ENCODE measurements at places on chromosomes 1 and 21.

- DNase-seq: no peak
Observed at GRCh38 chr21:28387220-28387619, 605.5 kb downstream of the LTN1 start.

GRCh38 chr1:217139513-217139912, 416.3 kb upstream of the ESRRG start:
- DNase-seq: no peak

GRCh38 chr1:65480684-65481405, 60.4 kb downstream of the LEPR start:
- DNase-seq: no peak

GRCh38 chr1:209585672-209586071, 2.2 kb downstream of the CAMK1G start:
- no peak for DNase-seq

DNA sequence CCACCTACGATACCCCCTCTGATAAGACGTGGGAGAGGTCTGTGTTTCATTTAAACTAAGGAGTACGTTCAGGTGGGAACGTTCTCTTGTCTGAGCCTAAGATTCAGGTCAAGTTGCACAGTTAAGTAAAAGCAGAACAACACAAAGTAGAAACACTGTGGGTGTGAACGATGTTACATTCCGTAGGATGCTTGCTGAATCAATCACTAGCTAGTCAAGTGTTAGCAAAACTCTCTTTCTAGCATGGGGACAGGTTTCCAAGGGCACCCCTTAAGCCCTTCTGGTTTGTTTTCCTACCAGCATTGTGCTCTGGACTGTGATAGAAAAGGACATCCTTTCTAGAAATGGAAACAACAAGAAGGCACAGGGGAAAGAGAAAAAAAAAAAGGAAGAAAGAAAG, 13.3 kb downstream of the C1orf162 start:
- DNase-seq: no peak

- DNase-seq: no peak
Observed at GRCh38 chr1:57450981-57451380, 27.1 kb upstream of the DAB1 start.

GRCh38 chr1:160049101-160049500, 17.3 kb upstream of the PIGM start:
- DNase-seq: no peak

DNA sequence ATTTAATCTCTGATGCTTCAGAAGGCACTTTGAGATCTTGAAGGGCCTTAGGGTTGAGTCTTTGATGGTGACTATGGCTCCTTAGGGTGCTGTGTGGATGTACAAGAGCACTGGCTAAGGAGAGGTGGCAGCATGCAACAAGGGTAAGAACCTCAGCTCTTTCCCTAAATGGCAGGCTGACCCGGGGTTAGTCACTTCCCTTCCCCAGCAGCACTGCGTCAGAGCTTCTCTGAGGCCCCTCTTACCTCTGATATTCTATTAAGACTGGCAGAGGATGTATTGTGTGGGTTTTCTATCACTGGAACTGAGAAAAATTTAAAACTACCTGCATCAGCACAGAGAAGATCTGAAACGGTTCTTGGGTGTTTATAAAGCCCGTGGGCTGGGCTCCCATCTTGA, 11.8 kb downstream of the C1orf116 start:
- no peak for DNase-seq

GRCh38 chr21:21046063-21046462, 47.9 kb downstream of the NCAM2 start:
- DNase-seq: no peak

- DNase-seq: no peak
Observed at GRCh38 chr1:115643666-115644065, 1.9 kb downstream of the VANGL1 start.

GRCh38 chr1:225468270-225469020, 40.6 kb upstream of the LBR start:
- DNase-seq: no peak

GRCh38 chr1:243258731-243259130, 2.9 kb downstream of the SDCCAG8 start:
- no peak for DNase-seq

DNA sequence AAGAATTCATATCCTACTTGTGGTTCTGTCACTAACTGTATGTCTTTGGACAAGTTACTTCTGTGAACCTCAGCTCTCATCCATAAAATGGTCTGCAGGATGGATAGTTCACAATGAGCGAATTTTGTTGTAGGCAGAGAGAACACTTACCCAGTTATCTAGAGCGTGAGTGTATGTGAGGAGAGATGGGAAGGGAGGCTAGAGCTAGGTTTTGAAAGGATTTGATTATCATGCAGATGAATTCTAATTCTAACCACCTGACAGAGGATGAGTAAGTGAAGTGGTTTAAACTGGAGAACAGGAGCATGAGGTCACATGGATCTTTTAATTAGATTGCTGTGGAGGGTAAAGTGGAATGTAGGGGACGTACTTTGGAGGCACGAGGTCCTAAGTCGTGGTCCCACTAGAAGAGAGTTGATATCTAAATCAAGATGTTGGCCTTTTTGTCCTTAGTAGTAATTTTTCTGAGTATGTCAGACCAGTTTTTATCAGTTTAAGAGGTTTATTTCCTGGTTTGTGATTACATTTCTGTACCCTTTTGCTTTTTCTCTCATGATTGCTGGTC, 5.0 kb downstream of the SUCO start:
- DNase-seq: no peak

DNA sequence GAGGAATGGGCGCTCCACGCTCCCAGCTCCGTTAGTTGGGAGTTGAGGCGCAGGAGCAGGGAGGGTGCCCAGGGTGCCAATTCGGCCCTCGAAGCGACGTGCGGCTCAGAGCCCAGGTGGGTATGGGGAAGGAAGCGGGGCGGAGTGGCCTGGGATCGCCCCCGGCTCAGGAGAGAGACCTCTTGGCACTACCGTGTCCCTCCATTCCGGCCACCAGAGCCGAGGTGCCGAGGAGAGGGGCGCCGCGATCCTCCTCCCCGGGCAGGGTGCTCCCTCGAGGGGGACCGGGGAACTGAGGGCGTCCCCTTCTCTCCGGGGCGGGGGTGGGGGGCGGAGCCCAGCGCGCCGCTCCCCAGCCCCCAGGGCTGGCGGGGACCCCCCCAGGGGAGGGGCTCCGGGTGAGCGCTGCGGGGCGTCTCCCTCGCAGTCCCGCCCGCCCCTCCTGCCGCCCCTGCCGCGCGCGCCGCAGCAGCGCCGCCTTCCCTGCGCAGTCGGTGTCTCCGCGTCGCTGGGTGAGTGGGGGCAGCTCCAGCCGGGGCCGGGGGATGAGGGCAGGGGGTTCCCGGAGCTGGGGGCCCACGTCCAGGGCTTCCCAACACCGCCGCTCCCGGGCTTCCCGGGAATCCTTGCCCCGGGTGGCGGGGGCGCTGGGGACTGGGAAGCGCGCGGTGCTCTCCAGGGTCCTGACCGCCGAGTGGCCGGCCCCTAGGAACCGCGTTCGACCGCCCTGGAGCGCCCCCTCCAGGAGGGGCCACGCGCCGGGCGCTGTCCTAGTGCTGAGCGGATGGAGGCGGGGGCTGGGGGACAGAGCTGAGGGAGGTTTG, at the start of gene HPCA:
Gene HPCA (plus strand): TSS at position 488 of the 824 bp plus-strand sequence. CDS start 2,408 bp downstream, outside the sequence.
- no peak for DNase-seq

DNA sequence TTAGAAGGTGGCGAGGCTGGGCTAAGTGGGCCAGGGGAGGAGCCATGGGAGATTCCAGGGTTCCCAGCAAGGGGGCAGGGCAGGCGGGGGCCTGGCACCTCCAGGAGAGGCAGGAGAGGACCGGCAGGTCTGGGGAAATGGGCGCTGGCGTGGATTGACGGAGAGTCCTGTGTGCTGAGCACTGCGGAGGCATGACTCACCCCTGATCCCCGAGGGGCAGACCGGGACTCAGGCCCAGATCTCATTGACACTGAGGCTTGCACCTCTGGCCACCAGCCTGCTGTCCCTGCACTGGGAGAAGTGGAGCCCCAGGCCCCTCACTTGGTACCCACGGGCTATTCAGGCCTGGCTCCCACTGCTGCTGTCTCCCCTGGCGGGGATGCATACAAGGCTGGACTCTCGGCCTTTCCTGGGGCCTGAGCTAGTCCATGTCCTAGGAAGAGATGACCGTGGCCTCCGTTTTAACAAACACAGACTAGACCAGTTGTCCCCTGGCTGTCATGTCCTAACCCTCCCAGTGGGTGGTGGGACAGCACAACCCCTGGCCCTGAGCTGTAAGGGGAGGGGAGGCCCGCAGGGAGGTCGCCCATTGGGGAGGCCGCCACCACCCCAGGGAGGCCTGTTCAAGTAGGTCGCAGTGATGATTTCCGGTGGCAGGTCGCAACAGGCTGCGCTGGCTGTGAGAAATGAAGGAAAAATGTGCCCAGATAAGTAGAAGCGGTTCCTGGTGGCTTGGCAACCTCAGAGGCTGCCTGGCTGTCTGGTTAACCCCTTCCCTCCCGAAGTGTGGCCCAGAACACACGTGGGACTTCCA, 39.7 kb downstream of the RIPK4 start:
- no peak for DNase-seq

DNA sequence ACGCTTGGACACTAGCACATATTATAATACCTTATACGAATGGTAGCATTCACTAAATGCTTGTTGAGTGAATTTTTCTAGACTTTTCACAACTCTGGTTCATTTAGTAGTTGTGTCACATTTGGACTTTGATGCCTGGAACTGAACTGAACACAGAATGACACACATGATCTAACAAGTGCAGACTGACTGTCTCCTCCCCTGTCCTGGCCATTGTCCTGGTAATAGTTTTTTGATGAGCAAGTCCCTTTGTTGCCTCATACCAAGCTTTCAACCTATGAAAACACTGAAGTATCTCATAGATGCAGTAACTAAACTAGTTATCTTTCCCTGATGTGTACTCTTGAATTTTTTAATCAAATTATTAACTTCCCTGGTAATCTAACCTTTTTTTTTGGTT, 66.4 kb downstream of the LRRC8D start:
- no peak for DNase-seq

DNA sequence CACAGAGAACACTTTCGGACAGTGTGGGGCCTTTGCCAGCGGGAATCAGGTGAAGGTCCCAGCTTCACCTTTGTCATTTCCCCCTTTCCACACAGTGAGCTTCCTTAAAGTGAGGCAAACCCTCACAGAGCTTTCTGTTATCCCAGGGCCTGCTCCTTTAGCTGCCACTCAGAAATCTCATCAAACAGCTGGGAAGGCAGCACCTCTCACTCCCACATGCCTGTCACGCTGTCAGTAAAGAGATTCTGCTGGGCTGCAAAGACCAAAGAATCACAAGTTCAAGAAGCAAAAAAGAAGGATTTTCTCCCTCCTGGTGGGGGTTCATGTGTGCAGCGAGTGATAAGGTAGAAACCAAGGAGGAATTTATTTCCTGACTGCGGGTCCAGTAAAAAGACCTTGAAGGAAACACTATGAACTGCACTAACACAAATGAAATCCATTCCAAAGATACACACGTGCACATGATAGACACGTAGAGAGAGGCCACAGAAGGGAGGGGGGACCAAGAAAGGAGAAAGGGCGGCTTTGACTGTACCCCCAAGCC, 44.0 kb downstream of the HTR6 start:
- DNase-seq: no peak

DNA sequence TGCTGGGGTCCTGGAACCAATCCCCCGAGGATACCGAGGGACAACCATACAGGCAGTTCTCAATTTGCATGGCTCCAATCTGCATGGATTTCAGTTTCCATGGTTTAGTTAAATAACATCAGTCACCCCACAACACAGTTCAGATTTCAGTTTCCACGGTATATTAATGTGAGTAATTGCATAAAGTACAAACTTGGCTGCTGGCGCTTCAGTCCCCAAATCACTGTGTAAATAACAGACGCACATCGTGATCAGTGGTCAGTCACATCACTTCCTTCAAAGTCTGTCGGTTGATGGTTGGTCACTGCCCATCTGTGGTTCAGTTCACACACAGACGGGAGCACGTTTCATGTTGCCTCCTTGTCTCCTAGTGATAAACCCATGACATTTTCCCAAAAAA, 66.4 kb upstream of the LPGAT1 start:
- no peak for DNase-seq

GRCh38 chr1:64472040-64472376, 2.1 kb downstream of the CACHD1 start:
- DNase-seq: no peak

- DNase-seq: no peak
Observed at GRCh38 chr1:961132-961669, 817 bp downstream of the KLHL17 start.

- no peak for DNase-seq
Observed at GRCh38 chr1:158199849-158200248, 19.2 kb downstream of the CD1D start.

- no peak for DNase-seq
Observed at GRCh38 chr1:16286122-16286521, 49.1 kb upstream of the CPLANE2 start.

DNA sequence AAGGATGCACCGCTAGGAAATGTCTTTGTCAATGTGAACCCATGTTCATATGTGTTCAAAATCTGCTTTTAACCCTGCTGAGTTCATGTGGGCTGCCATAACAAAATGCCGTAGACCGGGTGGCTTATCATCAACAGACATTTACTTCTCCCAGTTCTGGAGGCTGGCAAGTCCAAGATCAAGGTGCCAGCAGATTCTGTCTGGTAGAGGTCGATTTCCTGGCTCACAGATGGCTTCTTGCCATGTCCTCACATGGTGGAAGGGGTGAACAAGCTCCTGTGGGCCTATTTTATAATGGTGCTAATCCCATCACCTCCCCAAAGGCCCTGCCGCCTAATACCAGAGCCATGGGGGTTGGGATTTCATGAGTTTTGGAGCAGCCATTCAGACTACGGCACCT, 4.6 kb upstream of the CDCP2 start:
- DNase-seq: no peak

DNA sequence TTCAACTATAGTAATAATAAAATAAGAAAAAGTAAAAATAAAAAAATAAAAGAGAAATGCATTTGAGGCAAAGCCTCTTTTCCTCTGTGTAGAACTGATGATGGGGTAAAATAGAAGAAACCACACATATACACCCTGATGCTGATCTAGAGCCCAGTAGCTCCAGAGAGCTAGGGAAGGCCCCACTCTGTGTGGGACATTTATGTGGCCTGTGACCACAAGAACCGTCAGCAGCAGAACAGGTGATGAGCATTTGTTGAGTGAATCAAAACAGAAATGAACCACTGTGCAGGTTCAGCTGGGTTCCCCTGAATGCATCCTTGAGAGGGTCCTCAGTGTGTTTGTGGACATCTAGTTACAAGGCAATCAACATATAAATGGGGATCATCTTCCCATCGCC, 221.8 kb upstream of the HOOK1 start:
- no peak for DNase-seq

DNA sequence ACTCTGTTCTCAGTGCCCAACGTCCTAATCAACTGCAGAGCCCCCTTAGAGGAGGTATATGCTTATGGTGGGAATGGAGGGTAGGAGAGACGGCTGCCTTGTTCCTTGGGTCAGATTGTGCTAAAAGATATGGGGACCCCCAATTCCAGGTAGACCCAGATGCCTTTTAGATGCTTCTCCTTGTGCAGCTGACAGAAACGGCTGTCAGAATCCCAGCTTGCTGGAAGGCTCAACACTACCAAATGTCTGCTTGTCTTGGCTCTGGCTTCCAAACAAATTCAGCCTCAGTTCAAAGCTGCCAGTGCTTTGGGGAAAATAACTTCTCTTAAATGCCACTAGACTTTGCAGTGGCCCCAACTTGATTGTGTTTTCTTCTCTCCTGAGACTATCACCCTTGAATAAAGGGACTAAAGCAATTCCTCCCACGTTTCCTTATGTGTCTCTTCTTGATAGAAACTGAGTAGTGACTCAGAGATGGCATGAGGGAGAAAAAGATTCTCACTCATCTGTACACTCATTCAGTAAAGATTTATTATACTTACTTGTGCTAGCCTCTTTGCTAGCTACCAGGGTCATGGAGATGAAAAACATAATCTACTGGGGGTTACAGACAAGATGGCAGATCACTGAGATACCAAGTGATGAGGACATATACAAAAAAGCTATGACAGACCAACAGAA, 3.4 kb upstream of the RNF19B start:
- DNase-seq: no peak

GRCh38 chr1:156926175-156926574, 5.7 kb downstream of the LRRC71 start:
- no peak for DNase-seq

All from activated naive CD4-positive, alpha-beta T cell (primary cell).